Activated CD8-positive, alpha-beta memory T cell treated with anti-CD3 and anti-CD28 coated beads for 1 hour (primary cell): ENCODE measurements at places on chromosomes 7 and 10.

GRCh38 chr10:91208642-91209041 lies 11.8 kb upstream of the PCGF5 start:
- DNase-seq, result no peak

- no peak for DNase-seq
Measured at GRCh38 chr7:102913826-102914225, 1.0 kb downstream of the LRRC17 start.

- DNase-seq, result no peak
Measured at GRCh38 chr10:26567351-26567721, 129.2 kb downstream of the APBB1IP start.

- DNase-seq, result no peak
Measured at GRCh38 chr7:24905996-24906770, 73.8 kb downstream of the OSBPL3 start.

DNA sequence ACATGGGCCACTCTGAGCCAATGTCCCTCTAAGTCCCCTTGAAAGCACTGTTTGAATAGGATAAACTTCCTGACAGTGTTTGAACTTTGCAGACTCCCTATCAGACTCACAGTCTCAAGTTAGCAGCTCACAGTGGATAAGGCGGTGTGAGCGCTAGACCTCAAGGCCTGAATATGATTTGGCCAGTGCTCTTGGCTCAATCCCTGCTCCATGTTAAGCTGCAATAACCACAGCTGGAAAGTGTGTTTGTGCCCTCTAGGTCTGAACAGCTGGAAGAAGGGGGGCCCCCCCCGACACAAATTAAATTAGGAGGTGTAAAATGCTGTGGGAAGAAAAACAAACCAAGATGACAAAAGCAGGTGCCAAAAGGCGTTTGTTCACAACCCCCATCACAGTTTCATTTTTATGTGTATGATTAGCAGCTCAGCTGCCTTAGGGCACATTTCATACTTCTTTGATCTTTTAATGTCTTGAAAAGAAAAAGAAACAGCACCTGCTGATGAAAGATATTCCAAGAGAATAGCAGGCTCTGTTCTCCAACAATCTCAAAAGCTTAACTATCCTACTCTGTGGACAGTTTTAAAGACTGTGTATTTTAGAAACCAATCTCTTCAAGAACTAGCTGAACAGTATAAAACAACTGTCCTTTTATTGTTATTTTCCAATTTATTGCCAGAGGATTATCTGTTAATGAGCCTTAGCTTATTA lies 167.6 kb downstream of the SNX13 start:
- no peak for DNase-seq

GRCh38 chr10:129875993-129876726 lies 87.9 kb downstream of the EBF3 start:
- DNase-seq, result no peak

GRCh38 chr10:48800007-48800675 lies 115.5 kb downstream of the WDFY4 start:
- DNase-seq, result no peak

- DNase-seq, result no peak
Measured at GRCh38 chr7:93461350-93461749, 113.2 kb downstream of the CALCR start.

- no peak for DNase-seq
Measured at GRCh38 chr7:46559194-46559832, 638.2 kb upstream of the IGFBP3 start.
